Left ventricle myocardium inferior (tissue), 1 donor: ENCODE measurements at places on chromosomes 6 and 20. TPM values are rescaled to one million over a fixed set of nuclear protein-coding genes. Genes with fewer than 3 reads are reported as not detected.

Gene TP53TG5
- 0.80 TPM for total RNA-seq

Gene UTRN
- total RNA-seq: 68.3 TPM

Gene ZNF334
- total RNA-seq: 0.71 TPM

Gene LSM2
- 19.4 TPM for total RNA-seq

Gene NCOA3
- total RNA-seq: 23.8 TPM

DNA sequence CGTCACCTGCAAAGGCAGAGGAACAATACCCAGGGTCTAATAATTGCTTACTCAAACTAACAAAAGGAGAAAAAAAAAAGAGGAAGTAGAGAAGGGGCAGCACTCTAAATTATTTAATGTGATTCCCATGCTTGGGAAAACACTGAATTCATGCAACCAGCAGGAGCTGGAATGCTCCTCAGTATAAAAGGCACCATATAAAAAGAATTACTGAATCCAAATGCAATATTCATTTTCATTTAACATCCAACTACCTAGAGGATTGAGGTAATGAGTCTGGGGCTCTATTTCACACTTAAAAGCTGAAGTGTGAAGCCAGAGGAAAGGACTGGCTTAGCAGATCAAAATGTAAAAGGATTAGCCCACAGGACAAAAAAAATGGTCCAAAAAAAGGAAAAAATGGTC lies 8.7 kb downstream of the B4GALT5 start:
- no peak for DNase-seq

DNA sequence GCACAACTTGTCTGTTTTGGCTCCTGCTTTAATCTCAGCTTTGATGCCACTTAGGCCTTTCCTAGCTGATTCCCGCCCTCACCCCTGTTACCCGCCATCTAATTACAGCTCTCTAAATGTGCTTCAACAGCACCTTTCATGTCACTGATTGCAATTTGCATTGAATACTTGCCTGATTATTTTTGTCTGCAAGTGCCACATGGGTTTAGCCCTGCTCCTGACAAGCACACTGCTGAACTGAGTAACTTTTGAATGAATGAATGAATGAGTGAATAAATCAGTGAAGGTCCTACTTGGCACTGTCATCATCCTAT lies 591 bp upstream of the DCBLD1 start:
- no peak for DNase-seq

- no peak for DNase-seq
Observed at GRCh38 chr6:74606582-74607071, 599.2 kb downstream of the COL12A1 start.

- DNase-seq: no peak
Observed at GRCh38 chr6:56482525-56482924, 160.2 kb downstream of the DST start.

- DNase-seq: no peak
Observed at GRCh38 chr6:11824986-11825385, 46.4 kb upstream of the ADTRP start.

DNA sequence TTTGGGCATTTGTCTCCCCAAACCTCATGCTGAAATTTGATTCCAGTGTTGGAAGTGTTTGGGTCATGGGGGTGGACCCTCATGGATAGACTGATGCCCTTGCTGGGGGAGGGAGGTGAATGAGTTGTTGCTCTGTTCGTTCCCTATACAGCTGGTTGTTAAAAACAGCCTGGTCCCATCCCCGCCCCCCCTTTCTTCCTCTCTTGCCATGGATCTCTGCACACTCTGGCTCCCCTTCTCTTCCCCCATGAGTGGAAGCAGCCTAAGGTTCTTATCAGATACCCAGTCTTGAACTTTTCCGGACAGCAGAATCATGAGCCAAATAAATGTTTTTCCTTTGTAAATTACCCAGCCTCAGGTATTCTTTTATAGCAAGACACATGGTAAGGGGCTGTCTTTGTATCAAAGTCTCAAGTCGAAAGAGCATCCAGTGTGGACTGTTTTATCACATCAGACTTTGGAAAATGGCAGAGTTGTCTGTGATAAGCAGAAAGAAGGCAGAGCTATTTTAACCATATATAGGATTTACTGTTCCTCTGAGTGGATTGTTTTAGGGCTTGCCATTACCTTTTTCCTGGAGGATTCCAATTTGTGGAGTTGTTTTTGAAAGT lies 31.2 kb downstream of the SLC9A8 start:
- DNase-seq: no peak

- DNase-seq: no peak
Observed at GRCh38 chr6:64225503-64225902, 589.9 kb downstream of the PHF3 start.

DNA sequence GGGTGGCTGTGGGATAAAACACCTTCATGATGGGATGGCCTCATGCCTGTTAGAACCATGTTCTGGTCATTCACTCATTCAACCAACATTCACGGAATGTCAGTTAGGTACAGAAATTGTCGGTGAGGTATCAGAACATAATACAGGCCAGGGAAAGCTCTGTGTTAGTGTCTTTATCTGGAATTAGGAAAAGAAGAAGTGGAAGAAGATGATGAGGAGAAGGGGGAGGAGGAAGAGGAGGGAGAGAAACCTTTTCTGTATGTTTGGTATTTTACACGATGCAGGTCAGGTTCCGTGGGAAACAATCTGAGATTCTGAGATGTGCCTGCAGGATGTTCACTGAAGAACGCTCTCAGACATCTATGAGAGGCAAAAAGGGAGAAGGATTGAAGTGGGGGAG lies 5.6 kb downstream of the ADTRP start:
- no peak for DNase-seq

- DNase-seq: no peak
Observed at GRCh38 chr6:169490830-169491229, 211.0 kb downstream of the WDR27 start.
